ENCODE measurements at places on chromosomes 7 and 10.
A peak's percentile ranks its signal among the peaks of the same experiment; 100 is the strongest.

- peak; percentile 53 for DNase-seq
Measured at GRCh38 chr10:73874267-73875138, at the start of gene CAMK2G. CAMK2G (minus strand) TSS chr10:73874555; CDS start chr10:73874461, 94 bp downstream.

DNA sequence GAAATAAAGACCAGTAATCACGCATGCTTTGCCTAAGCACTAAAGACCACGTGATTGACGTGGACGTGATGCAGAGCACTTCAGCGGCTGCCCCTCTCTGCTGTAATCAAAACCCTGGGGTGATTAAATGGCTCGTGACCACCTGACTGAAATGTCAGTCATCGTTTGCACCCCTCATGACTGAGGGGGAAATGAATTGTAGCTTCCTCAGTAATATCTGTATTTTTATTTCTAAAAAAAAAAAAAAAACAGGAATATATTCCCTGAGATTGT, 148.1 kb upstream of the RSU1 start:
- DNase-seq, result no peak

GRCh38 chr10:7255517-7255916, 155.3 kb downstream of the SFMBT2 start:
- DNase-seq, result no peak

GRCh38 chr7:127114742-127115265, 137.9 kb downstream of the GRM8 start:
- no peak for DNase-seq

GRCh38 chr7:135512135-135512887, 2.4 kb upstream of the CNOT4 start:
- no peak for DNase-seq

DNA sequence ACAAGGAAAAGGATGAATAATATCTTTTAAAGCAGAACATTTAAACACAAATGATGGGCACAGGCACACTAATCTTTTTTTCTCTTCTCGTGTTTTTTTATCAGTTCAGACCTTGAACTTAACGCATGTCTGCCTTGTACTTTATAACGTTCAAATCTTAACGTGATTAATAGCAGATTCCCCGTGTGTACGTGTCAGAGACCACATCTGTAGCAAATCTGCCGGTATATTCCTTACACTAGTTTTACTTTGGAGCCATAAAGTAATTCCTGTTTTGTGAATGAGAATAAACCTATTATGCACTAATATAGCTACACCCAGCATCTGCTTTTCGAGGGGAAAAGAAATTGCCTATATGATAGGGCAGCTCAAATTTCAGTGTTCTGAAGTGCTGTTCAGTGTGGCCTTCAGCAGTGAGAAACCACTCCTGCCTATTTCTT, 166.0 kb upstream of the TCF7L2 start:
- no peak for DNase-seq

GRCh38 chr10:19816411-19817230, at the start of gene PLXDC2:
PLXDC2 (plus strand) TSS chr10:19816432.
- DNase-seq, result no peak

DNA sequence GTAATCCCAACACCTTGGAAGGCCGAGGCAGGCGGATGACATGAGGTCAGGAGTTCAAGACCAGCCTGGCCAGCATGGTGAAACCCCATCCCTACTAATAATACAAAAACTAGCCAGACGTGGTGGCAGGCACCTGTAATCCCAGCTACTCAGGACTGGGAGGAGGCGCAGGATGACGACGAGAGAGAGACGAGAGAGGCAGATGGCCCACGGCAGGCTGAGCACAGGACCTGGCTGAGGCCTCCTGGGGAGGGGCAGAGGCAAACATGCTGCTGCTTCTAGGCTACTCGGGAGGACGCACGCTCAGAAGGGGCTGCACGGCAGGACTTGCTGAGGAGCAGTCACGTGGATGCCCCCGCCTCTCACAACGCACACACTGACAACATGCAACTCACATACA, 22.4 kb downstream of the DIP2C start:
- no peak for DNase-seq

GRCh38 chr7:156673454-156673853, 32.9 kb downstream of the RNF32 start:
- no peak for DNase-seq

DNA sequence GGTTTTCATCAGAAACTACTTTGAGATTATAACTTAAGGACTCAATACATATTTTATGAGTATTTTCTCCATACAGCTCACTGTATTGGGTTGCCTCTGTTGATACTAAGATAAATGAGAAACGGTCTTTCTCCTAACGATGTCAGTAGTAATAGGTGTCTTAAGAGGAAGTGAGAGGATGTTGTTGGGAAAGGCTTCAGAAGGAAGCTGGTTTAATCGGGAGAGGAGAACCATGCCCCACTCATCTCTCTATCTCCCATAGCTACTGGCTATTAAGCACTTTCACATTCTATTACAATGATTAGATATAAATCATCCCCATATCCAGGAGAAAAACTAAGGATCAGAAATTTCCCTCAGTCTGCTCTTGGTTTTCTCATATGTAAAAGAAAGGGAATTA, 2.0 kb downstream of the CLEC5A start:
- DNase-seq, result no peak

DNA sequence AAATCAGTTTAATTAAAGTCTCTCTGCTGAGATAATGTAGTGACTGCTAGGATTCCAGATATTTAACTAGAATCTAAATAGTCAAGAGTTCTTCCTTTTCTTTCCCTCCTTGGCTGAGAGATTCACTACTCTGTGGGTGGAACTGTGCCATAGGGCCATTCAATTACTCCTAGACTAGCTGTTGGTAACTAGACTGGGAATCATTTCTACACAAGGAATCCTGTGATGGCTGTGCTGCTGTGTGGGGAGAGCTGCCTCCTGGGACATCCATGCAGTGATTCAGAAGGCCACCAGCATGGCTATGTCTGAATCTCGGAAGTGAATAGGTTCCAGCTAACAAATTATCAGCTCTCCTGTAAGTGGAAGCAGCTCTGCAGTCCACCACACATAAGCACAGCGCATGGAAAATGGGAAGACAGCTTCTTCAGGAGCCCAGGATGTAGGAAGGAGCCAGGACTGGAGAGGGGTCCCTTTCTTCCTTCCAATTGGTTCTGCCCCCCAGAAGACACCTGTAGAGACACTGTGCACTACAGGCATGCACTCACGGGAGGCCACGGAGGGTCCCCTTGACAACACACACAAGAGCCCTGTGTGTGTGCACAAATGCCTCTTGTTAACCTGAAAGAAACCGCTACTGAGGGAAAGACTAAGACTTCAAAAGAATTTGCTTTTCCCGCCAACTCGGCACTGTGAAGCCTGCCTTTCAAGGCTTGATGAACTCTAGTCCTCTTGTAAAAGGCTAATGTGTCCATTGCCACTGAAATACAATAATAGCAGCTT, 66.5 kb downstream of the SCRN1 start:
- no peak for DNase-seq

DNA sequence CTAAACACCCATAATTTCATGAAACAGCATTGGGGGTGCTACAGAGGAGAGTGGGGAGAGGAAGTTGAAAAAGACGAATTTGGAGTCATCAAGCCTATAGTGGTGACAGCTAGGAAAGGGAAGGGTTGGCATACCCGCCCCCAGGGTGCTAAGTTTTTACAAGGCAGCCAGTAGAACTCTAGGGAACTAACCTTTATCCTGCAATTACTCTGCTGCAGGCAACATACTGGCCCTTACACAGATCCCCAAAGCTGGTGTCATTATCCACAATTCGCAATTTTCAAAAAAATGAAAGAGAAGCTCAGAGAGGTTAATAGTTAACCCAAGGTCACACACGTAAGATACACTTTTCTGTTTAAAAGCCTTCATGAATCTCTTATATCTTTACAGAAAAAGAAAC, 14.2 kb upstream of the SLC35B4 start:
- DNase-seq, result no peak

- DNase-seq, result no peak
Measured at GRCh38 chr7:20064974-20065862, 152.0 kb downstream of the MACC1 start.

DNA sequence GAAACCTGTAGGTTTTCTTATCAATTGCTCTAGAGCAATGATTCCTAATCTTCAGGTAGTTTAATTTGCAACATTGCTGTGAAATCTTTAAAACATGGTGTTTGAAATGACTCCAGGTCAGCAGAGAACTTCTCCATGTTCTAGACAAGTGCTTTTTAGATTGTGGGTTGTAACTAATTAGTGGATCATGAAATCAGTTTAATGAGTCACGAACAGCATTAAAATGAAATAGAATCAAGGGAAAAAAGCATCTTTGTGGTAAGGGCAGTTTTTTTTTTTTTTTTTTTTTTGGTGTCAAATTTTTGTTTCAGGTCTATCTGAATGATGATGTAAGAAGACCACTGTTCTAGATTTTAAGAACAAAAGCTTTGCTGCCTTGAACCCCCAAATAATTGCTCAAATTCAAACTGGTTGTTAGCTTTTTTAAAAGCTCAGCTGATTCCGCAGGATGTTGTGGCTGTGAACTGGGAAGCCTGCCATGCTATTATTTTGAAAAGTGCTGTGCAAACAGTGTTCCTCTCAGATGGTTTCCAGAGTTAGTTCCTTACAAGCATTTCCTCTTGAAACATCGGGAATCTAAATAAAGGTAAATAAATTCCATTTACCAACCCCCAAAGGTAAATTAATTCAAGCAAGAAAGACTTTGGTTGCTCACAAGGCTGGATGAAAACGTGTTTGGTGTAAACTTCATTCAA, 13.1 kb upstream of the PDK4 start:
- DNase-seq, result no peak

- no peak for DNase-seq
Measured at GRCh38 chr7:31100871-31101270, 48.8 kb downstream of the ADCYAP1R1 start.

GRCh38 chr10:114304571-114305421, 65.7 kb downstream of the VWA2 start:
- peak; percentile 34 for DNase-seq

DNA sequence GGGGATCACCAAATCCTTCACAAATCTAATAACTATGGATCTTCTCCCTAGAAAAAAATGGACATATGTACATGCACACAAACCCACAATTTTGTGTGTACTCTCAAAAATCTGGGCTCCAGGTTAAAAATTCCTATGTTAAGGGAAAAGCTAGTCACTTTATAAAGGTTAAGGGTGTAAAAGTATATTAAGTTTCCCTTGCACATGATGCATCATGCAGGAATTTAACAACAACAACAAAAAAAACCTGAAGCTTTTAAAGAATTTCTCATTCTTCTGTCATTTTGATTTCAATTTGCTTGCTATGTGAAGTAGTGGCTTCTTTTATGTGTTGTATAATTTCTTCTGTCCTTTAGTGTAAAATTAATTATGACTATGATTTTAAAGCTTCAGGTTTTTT, 123.7 kb downstream of the CNOT4 start:
- no peak for DNase-seq

GRCh38 chr10:91103384-91104192, 116.9 kb upstream of the PCGF5 start:
- no peak for DNase-seq

DNA sequence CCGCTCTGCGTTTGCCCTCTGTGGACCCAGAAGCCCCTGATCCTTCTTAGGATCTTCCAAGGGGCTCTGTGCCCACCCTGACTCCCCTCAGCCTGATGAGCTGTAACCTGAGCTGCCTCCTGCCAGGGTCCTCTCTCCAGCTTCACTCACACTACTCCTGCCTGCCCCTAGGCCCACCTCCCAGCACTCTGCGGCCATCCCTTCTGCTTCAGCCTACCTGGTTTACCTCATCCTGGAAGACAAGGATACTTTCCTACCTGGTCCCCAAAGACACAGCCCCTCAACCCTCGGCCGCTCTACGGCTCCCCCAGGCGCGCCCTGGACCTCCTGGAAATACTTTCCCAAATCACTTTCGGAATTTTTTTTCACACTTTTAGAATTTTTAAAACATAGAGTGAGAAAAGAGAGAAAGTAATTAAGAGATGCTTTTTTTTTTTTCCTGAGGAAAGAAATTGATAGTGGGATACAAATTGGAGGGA, 6.4 kb upstream of the ZNF862 start:
- no peak for DNase-seq

- DNase-seq, result no peak
Measured at GRCh38 chr10:124554085-124554858, 92.6 kb downstream of the LHPP start.

DNA sequence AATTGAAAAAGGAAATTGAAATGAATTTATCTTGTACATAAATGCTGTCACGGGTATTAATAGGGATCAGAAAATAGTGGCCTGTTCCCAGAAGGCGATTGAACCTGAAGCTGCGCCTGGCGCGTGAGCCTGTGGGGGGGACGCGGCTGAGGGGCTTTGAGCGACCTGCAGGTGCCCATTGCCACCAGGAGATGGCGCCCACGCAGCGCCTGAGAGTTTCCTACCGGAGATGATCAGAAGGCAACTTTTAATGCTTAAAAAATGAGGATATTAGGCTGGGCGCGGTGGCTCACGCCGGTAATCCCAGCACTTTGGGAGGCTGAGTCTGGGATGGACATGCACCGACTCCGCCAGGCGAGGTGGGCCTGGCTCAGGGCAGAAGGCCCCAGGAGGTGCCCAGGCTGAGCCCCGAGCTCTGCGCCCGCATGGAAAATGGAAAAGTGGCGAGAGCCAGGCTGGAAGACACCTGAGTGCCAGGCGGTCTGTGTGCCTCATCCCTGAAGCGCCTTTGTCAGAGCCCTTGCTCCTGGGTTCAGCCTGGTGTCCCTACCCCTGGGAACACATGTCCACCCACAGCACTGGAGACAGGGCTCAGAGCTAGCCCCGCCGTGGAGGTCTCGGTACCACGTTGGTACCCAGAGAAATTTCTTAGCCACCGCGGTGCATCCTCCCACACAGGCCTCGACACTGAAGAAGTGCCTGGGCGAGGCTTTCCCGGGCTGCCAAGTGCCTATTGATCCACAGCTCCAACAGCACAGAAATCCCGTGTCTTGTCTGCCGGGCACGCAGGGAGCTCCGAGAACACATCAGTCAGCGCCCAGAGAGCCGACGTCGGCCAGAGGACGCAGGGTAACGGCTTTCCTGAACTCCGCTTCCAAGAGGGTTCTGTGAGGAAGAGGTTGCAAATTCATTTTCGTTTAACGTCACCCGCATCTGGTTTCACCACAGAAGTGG, 117.4 kb downstream of the INPP5A start:
- DNase-seq, result peak; percentile 21
